ENCODE measurements at places on chromosomes 16 and 17. TPM values are rescaled to one million over a fixed set of nuclear protein-coding genes. Genes with fewer than 3 reads are reported as not detected.

- no peaks in the 10 kb centered on the region for H3K27me3 ChIP-seq
- H3K4me1 ChIP-seq, result no peaks in the 10 kb centered on the region
- no peak overlapping the region for H3K4me3 ChIP-seq
- H3K36me3 ChIP-seq, result no peaks in the 10 kb centered on the region
- no peak for DNase-seq
- H3K27ac ChIP-seq, result no peak overlapping the region
These were observed 25.0 kb downstream of the WNT9B start for GRCh38 chr17:46876353-46876887.

- no peaks in the 10 kb centered on the region for H3K27me3 ChIP-seq
- H3K4me1 ChIP-seq, result no peaks in the 10 kb centered on the region
- no peak overlapping the region for H3K4me3 ChIP-seq
- H3K27ac ChIP-seq, result no peak overlapping the region
These were observed 1.5 kb upstream of the CD79B start for GRCh38 chr17:63933598-63933997.

DNA sequence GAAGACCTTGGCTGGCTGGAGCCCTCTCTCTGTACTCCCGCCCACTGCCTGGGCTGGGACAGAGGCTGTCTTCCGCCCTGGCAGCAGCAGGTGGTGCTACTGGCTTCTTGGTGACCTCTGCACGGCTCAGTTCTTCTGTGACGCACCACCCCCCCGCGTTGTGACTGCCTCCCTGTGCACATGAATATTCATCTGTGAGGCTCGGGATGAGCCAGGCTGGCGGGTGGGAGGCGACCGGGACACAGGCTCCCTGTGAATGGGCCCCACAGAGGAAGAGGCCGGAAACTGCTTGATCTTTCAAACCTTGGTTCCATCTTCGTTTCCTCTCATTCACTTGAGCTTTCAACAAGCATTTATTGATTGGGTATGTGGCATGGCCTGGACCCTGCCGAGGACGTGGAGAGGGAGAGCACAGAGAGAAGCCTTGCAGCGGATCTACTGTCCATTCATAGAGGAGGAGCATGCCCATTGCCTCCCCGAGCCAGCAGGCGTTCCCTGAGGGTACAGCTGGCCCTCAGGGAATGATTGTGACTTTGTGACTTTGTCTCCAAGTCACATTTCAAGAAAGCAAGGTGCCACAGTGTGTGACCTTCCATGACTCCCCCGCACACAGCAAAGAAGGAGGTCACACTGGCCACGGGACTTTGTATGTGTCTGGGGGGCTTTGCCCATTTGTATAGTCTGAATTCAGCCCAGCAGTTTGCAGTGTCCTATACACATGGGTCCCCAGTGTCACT is 45.0 kb downstream of the B9D1 start:
- no peak for DNase-seq
- no peaks in the 10 kb centered on the region for H3K36me3 ChIP-seq
- H3K4me3 ChIP-seq, result no peak overlapping the region
- no peaks in the 10 kb centered on the region for H3K4me1 ChIP-seq

DNA sequence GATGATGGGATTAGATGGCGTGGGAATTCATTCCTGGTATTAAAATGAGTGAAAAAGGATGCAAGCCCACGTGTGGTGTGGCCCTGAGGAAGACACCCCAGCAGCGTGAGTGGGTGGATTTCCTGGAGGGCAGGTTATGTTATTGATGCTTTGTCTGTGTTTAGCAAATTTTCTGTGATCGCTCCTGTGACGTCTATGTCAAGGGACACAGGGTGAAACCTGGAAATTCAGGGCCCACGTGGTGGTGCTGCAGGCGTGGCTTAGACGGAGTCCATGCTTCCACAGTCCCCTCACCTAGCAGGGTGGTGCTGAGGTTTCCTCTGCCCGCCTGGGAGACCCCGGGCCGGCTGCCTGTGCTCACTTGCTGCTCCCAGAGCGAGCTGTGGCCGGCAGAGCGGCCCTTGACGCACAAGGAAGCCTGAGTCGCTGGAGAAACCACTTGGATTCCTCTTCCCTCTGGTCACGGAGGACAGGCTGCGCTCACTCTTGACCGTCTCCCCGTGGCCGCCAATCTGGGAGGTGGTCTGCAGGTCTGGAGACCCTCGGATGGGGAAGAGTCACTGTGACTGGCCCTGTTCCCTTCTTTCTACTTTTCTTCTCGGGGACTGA is 23.4 kb downstream of the BAIAP2 start:
- peaks cover 14% of the 10 kb centered on the region for H3K4me1 ChIP-seq
- H3K4me3 ChIP-seq, result no peak overlapping the region
- H3K27ac ChIP-seq, result no peak overlapping the region
- peaks cover 9% of the 10 kb centered on the region for H3K36me3 ChIP-seq
- no peak for DNase-seq

DNA sequence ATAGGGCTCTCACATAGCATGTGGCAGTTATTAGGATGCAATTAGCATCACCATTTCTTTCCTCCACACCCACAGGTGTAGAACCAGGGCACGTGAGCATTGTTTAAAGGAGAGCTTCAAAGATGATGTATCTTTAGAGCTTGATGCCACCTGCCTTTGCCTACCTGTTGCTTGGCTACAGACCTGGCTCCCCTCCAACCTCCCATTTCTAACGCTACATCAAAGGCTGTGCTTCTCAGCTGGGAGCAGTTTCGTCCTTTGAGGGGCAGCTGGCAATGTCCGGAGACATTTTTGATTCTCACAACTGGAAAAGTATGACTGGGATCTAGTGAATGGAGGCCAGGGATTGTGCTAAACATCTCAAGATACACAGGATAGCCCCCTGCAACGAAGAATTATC is 78.5 kb upstream of the CLEC3A start:
- DNase-seq, result no peak
- H3K27ac ChIP-seq, result no peak overlapping the region
- peaks cover 4% of the 10 kb centered on the region for H3K27me3 ChIP-seq
- no peak overlapping the region for H3K4me3 ChIP-seq
- no peaks in the 10 kb centered on the region for H3K4me1 ChIP-seq

- no peak overlapping the region for H3K27ac ChIP-seq
- no peaks in the 10 kb centered on the region for H3K36me3 ChIP-seq
- H3K4me3 ChIP-seq, result no peak overlapping the region
- H3K4me1 ChIP-seq, result no peaks in the 10 kb centered on the region
These were observed 40.7 kb downstream of the ADCY9 start for GRCh38 chr16:4075534-4075933.

Gene PYY
- total RNA-seq, result not detected

Data from Panc1 (cell line).